ENCODE measurements at places on chromosomes 13 and 19.

- DNase-seq = no peak
Observed at GRCh38 chr19:51754109-51754508, 2.4 kb upstream of the FPR1 start.

DNA sequence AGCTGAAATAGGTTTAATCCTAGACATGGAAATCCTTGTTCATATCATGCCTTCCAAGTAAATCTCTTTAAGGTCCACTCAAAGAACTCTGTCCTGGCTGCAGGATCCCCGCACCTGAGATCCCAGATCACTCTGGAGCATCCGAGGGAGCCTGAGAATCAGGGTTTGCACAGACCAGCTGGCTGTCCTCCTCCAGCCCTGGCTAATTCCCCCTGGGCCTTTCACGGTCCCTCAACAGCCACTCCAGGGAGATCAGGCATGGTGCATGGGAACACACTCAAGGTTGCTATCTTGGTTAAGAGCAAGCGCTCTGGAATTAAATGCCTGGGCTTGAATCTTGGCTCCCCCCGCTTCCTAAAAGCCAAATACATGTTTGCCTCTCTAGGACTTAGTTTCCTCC lies 130.8 kb downstream of the IRS2 start:
- no peak for DNase-seq

GRCh38 chr19:53254411-53255341 lies at the start of gene ZNF677:
Gene ZNF677, minus strand, starts transcription at chr19:53254873. Its CDS starts 3,323 bp downstream, at chr19:53251550.
- DNase-seq = peak; percentile 87

DNA sequence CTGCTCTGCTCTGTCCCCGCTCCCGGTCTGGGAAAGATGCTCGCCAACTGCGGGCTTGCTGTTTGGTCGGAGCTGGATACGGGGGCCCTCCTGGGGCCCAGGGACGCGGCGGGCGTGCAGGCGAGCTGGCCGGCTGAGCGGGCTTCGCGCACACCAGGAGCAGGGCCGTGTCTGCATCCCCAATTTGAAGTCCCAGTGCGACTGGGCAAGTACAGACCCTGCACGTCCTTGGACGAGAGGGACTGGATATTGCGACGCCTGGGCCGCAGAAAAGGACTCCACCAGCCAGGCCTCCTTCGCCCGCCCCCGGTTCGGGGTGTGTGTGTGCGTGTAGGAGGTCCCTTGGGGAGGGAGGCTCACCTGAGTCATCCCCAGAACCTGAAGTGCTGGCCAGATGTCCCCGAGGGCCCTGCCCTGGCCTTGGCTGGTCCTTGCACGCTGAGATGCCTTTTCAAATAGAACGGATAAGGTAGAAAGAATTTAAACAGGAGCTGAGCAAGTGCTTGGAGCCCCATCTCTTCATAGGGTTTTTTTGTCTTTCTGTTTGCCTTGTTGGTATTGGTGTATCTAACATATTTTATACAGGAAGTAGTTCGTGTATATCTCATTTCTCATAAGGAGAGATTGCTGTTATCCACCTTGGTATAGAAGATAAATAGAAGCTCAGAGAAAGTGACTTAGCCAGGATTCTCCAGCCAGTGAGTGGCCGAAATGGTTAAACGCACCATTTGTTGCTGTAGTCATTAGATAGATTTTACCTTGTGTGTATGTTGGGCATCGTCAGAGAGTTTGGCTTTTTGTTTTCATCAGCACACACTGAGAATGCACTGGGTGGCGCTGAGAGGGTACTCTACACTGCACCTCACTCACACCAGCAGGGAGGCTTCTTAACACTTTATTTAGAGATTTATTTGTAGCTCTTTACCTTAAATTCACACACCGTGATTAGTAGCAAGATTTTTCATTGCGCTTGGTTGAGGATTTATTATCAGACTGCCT lies 1.1 kb downstream of the NAXD start:
- DNase-seq = no peak
